AG09319 (cell line): ENCODE measurements at places on chromosomes 6 and 20.

DNA sequence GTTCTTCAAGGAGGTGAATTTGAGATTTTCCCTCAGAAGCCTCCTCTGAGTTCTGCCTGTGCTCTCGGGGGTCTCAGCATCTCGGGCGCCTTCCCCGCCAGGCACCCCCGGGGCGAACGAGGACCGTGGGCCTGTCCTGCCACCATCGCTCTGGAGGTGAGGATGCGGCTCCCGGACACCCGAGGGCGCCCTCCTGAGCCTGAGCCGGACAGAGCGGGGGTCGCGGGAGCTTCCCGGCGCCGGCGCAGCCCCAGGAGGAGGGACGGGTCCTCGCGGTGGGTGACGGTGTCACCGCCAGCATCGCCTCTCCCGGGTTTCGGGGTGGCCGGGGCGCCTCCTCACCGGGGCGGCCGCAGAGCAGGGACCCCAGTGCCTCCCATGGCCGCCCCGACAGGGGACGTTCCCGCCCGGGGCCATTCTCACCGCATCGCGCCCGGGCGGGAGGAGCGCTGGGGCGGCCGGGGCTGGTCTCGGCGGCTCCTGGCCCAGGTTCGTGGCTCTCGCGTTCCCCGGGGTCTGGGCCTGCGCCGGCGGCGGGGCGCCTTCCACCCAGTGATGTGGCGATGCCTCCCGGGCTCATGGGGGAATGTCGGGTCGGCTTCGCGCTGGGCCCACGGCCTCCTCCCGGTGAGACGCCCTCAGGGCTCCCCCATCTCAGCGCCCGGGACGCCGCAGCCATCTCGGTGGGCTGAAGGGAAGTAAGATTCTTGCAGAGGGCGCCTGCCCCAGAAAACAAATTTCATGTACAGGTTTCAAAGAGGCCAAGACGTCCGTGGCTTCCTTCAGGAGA, 210.5 kb downstream of the ERMARD start:
- DNase-seq = no peak

DNA sequence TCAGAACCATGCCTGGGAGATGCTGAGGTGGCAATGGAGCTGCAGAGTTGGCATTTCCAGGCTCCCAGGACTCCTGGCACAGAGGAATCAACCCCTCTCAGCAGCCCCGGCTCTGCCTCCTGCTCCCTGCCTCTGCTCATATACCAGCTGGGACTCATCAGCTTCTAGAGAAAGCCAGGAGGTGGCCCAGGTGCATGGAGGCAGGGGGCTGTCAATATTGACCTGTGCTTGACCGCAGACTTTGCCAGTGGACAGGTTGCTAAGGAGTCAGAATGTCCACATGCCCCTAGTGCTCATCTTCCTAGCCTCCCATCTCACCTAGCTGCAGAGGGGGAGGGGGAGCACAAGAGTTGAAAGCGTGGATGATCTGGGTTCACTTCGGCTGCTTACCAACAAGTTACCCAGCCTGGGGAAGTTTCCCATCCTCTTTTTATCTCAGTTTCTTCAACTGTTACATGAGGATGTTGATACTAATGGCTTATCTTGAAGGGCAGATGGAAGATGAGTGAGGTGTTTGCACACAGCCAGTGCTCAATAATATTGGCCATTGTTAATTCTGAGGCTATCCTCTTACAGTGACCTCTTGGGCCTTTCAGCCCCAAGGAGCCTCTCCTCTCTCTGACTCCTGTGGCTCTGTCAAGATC, 9.2 kb upstream of the SCRT2 start:
- no peak for DNase-seq

DNA sequence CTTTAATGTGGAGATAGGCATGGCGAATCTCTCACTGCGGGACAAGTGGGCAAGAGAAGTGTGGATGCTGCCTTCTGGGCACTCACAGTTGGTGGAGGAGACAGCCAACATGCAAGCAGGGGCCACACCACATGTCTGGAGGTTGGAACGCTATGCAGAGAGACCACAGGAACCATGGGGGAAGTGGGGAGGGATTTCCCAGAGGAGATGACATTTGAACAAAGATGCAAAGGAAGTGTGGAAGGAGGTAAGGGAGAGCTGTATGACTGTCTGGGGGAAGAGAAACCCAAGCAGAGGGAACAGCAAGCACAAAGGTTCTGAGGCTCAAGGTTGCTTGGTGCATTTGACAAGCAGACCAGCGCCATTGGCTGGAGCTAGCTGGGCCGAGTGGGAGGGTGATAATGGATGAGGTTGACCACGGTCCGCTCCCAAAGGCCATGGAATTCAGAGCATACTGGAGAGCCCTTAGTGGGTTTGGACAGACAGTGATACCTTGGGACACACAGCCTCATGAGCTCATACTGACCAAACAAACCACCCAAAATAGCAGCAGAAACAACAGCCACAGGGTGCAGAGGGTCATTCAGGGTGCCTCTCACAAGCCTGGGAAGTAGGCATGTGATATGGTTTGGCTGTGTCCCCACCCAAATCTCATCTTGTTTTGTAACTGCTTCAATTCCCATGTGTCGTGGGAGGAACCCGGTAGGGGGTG, 7.6 kb upstream of the FAM110A start:
- no peak for DNase-seq

DNA sequence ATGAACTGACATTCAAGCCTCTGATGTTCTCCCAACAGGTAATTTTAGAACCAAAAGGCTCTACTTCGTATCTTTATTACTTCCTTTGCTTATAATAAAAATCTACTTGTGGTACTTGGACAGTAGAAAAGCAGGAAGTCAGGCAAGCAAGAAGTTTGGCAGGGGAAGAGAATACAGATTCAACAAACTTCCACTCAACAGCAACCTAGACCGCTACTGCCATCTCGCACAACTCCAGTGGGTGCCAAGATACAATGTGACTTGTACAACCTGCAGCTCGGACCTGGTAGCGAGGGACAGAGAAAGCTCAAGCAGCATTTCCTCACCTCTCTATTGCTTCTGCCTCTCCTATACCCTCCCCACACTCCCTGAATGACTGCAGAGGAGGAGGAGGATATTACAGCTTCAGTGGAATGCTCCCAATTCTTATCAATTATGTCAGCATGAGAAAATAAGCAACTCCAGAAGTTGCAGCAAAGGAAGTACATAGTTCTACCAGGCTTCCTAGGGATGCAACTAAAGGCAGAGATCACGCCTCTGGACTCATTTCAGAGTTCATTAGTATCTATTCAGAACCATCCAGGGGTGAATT, 76.5 kb downstream of the MBOAT1 start:
- DNase-seq = no peak

GRCh38 chr6:140540743-140541142, 1166.3 kb upstream of the CITED2 start:
- no peak for DNase-seq

GRCh38 chr6:119259027-119259426, 90.5 kb downstream of the MAN1A1 start:
- no peak for DNase-seq

- no peak for DNase-seq
Measured at GRCh38 chr6:144006736-144007477, 1.2 kb downstream of the PLAGL1 start.

GRCh38 chr20:46353500-46354206, 45.4 kb upstream of the CDH22 start:
- no peak for DNase-seq

DNA sequence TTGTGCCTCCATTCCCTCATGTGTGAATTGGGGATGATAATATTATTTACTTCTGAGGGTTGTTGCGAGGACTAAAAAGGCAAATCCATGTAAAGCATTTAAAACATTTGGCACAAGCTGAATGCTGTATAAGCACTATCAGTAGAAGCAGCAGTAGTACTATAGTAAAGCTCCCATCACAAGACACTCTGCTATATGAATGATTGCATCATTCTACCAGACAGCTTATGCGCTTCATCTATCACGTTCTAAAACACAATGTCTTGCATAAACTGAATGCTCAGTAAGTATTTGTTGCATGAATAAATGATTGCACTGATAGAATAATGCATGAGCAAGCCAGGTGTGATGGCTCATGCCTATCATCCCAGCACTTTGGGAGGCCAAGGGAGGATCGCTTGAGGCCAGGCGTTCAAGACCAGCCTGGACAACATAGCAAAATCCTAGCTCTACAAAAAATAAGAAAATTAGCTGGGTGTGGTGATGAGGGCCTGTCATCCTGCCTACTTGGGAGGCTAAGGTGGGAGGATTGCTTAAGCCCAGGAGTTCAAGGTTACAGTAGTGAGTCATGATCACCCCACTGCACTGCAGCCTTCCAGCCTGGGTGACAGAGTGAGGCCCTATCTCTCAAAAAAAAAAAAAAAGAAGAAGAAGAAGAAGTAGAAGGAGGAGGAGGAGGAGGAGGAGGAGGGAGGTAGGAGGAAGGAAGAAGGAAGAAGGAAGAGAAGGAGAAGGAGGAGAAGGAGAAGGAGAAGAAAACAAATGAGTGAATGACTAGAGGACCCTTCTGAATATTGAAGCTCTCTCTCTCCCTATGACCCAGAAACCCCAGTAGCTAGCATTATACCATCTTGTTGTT, 50.0 kb upstream of the FOXO3 start:
- DNase-seq = no peak

- no peak for DNase-seq
Measured at GRCh38 chr6:62324834-62325233, 38.8 kb upstream of the KHDRBS2 start.

DNA sequence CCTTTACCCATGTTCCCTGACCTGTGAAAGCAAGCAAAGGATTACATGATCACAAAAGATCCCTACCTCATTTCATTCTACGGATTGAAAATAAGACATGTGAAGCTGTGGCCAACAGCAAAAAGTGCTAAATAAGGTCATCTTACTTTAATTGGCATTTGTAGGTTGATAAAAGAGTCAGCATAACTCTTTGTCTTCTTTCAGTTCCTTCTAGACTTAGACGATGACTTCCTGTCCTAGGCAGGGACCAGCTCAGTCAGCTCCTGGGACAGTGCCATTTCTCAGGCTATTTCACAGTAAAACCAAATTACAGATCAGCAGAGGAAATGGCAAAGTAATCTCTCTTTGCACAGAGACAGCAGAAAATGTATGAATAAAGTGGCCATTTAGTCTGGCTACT, 480.7 kb downstream of the RFPL4B start:
- no peak for DNase-seq

DNA sequence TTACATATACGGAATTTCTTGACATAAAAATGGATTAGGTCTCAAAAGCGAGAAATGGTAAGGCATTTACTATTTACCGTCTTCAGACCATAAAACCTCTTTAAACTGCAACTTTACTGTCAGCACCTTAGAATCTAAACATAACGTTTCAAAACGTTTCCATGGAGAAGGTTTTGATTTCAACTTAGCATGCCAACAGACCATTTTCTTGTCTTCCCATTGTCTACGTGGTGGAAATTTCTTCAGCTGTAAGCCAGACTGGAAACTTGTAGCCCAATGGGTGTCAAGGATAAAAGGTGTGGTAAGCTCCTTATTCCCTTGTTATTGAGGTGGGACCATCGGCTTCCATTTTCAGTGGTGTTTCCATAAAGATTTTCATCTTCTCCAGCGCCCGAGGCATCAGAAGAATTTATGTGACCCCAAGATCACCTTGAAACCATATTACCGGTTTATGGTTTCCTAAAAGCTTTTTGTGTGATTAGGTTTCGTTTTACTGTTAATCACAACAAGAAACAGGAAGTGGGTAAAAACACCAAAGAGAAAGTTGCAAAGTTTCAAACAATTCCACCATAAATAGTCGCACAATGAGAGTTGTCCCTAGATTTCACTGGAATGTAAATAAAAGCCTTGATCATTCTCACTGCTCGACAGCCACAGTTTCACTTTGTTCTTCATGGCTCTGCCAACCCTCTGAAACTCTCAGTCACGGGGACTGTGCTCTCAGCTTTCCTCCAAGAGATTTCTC, 63.0 kb upstream of the CD2AP start:
- peak; percentile 27 for DNase-seq

- peak; percentile 34 for DNase-seq
Measured at GRCh38 chr6:155248008-155249001, 15.5 kb upstream of the CLDN20 start.

DNA sequence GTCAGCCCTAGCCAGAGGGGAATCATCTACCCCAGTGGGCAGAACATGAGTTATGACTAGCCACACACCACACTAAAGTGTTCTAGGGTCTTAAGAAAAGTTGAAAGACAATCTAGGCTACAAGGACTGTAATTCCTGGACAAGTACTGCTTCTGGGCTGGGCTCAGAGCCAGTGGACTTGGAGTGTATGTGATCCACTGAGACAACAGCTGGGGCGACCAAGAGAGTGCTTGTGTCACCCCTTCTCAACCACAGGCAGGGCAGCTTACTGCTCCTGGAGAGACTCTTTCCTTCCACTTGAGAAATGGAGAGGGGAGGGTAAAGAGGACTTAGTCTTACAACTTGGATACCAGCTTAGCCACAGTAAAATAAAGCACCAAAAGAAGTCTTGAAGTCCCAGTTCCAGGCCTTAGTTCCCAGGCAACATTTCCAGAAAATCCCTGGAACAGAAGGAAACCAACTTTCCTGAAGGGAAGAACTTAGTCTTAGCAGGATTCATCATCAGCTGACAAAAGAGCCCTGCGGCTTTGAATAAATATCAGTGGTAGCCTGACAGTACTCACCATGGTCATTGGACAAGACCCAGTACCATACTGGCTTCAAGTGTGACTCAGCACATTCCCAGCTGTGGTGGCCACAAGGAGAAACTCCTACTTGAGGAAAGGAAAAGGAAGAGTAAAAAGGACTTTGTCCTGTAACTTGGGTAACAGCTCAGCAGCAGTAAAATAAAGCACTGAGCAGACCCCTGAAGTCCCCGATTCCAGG, 355.1 kb upstream of the ADGRB3 start:
- no peak for DNase-seq
